Activated CD4-positive, alpha-beta memory T cell treated with anti-CD3 and anti-CD28 coated beads, Interleukin-2, amount 10 ng/mL, durations not matched to agents 7 days and 5 days (primary cell): ENCODE measurements at places on chromosomes 13 and 19.
A peak's percentile ranks its signal among the peaks of the same experiment; 100 is the strongest.

DNA sequence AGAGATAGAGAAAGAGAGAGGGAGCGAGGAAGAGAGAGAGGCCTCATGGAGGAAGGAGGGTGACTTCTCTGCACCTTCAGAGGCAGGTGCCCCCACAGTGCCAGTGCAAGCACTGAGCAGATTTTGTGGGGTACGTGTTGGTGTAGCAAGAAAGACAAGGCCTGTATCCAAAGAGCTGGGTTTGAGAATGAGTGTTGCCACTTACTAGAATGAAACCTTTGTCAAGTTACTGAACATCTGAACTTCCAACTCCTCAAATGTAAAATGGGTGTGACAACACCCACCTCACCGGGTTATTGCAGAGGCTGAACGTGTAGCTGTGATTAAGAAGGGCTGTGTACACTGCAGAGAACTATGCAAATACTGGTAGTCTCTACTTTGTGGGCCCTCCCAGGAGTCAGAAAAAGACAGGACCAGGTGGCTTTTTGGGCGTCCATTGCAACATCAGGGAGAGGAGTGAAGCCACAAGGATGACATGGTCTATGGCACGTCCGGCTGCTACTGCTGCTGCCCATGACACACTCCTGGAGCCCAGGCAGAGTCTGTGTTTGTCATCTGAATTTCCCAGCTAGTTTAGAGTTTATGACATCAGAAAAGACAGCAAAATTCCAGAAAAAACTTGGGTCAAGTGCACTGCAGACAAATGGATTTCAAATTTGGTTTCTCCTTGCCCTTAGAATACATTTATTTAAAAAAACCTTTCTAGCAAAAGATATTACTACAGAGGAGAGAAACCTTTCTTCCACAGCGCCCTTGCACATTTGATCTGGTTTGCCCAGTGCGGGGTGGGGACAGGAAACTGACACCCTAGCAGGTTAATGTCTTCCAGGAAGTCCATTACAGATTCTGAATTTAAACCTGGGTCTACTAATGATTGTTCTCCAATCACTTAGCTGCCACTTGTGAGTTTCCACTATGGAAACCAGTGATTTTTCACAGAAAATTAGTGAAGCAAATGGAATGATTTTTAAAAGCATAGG lies 54.0 kb upstream of the ATP12A start:
- DNase-seq, result peak; percentile 65

DNA sequence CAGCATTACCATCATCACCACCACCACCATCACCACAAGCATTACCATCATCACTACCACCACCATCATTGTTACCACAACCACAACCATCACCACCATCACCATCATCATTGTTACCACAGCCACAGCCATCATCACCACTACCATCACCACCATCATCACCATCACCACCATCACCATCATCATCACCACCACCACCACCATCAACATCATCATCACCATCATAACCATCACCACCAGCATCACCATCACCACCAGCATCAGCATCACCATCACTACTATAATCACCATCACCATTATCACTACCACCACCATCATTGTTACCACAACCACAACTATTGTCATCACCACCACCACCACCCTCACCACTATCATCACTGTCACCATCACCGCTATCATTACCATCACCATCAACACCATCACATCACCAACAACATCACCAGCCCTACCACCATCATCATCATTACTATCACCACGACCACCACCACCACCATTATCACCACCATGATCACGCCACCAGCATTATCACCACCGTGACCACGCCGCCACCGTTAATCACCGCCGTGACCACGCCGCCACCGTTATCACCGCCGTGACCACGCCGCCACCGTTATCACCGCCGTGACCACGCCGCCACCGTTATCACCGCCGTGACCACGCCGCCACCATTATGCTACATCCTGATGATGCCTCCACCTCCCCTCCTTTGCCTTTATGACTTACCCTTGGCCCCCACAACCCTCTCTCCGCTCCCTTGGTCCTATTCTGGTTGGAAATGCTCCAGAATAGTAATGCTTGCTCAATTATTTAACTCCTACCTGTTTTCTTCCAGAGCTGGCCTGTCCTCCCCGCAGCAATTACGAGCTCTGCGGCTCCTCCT lies 10.0 kb upstream of the FXYD3 start:
- DNase-seq, result no peak

DNA sequence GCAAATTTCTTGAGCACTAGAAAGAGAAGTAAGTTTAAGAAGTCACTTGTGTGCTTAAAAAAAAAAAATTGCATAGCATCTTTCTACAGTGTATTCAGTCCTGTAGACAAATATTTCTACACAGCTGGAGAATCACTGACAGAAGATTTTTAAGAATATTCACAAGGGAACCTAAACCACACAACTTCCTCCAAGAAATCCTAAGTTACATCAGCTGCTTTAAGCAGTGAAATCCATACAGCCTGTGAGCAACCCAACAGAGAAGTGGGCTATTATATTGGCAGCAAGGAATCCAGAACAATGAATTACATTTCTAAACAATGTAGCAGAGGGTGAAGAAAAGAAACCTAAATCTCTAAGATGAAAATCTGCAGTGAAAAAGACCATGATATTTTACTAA lies 1.5 kb downstream of the DOCK9 start:
- no peak for DNase-seq

DNA sequence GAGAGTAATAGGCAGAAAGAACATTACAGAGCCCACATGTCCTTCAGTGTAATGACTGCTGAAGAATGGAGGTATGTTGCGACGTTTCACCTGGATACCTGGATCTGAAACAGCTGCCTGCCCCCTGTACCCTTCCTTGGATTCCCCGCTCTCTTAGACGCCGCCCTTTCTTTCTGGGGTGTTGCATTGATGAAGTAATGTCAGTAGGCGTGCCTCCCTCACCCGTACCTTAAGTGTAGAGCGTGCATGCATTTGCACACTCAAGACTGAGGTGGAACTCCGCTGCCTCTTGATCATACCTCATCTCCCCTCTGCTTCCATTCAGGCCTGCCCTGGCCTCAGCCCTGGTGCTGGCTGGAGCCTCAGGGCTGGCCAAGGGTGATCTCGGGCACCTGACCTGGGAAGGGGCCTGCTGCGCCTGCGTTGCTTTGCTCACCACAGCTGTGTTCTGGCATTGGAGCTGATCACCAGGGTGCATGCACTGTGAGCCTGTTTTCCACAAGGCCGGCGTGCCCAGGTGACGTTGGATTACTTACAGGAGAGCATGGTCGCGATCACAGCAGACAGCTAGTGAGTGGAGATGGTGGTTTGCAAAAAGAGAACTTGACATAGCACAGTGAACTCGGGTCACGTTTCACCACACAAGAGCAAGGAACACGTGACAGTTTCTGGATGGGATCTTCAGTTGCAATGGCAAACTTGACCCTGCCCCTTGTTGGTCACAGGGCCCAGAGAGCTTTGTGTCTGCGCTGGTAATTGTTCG lies 99.0 kb downstream of the ARHGEF7 start:
- DNase-seq, result no peak

DNA sequence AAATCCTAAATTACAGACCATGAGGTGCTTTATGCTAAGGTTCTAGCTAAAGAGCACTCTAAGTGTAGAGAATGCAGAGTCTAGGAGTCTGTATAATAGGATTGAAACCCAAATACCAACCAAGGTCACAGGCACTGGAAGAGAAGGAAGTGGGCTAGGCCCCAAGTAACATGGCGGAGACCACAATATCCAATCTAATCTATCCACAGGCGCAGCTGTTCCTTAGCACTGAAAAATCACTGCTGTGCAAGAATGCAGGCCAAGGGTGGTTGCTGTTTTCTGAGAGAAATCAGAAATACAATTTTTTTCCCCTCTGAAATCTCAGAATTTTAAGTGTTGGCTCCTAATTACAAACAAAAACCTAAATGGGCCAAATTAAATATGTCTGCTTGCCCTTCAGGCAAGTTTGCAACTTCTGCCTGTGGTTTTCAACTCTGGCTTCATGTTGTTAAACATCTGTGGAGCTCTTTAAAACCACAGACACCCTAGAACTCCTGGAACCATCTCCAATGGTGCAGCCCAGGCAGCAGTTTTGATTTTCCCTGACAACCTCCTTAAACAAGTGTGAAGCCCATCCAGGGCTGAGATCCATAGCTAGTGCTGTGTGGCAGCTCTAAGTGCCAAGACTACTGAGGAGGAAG lies 6.1 kb downstream of the RANBP3 start:
- DNase-seq, result no peak

GRCh38 chr19:46660008-46660517 lies 919 bp downstream of the DACT3 start:
- no peak for DNase-seq

GRCh38 chr13:59441596-59442280 lies 722.0 kb downstream of the DIAPH3 start:
- no peak for DNase-seq

DNA sequence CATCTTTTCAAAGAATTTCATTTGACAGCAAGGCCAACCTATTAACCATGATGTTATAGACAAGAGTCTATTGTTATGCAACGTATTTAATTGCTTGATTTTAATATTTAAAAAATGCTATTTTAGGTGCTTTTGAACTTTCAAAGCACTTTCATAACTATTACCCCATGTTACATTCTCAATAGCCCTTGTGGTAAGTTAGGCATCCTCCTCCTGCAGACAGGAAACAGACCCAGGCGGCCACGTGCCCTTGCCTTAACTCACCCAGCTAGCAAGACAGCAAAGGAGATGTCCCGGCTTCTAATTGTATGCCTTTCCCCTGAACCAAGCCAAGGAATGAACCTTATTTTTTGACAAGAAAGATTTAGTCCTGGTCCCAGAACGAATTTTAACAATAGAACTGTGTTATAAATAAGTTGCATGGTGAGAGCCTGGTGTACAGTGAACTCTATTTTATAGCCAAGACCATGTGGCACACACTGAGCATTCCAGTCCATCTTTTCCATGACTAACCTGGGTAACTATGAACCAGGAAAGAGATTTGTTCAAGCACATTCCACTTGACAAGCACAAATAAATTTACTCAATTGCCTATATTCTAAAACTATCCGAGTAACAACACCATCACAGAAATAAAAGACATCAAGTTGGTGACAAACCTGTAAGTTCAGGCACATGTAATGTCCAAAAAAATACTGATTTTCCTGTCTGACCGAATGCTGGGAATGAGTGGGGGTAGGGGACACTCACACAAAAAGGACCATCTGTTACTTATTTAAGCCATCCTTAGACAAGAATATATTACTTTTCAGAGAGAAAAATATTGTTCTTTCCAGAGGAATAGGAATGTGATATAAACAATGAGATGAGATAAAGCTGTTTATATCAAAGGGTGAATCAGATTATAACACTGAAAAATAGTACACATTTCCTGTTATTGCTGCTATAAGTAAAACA lies 163.0 kb downstream of the EFNB2 start:
- no peak for DNase-seq

DNA sequence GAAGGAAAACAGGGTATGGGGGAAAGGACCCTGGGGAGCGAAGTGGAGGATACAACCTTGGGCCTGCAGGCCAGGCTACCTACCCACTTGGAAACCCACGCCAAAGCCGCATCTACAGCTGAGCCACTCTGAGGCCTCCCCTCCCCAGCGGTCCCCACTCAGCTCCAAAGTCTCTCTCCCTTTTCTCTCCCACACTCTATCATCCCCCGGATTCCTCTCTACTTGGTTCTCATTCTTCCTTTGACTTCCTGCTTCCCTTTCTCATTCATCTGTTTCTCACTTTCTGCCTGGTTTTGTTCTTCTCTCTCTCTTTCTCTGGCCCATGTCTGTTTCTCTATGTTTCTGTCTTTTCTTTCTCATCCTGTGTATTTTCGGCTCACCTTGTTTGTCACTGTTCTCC lies 2.7 kb downstream of the KLK3 start:
- DNase-seq, result no peak

GRCh38 chr13:46106839-46107371 lies 2.1 kb upstream of the CPB2 start:
- DNase-seq, result no peak

DNA sequence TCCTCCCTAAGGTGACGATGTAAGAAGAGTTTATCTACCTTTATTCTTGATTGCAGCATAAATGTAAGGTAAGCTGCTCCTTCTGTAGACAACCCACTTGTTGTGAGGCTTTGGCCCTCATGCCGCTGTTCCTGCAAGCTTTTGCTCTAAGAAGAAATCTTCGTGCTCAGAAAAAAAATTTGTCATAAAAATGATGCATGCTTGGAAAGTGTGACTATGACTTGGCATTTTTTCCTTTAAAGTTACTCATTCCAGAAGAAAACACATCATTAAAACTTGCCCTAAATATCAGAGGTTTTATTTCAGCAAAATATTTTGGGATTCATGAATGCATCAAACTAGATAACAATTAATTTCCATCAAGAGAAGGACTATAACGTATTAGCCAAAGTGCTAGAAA lies 39.8 kb downstream of the KCTD12 start:
- DNase-seq, result no peak

DNA sequence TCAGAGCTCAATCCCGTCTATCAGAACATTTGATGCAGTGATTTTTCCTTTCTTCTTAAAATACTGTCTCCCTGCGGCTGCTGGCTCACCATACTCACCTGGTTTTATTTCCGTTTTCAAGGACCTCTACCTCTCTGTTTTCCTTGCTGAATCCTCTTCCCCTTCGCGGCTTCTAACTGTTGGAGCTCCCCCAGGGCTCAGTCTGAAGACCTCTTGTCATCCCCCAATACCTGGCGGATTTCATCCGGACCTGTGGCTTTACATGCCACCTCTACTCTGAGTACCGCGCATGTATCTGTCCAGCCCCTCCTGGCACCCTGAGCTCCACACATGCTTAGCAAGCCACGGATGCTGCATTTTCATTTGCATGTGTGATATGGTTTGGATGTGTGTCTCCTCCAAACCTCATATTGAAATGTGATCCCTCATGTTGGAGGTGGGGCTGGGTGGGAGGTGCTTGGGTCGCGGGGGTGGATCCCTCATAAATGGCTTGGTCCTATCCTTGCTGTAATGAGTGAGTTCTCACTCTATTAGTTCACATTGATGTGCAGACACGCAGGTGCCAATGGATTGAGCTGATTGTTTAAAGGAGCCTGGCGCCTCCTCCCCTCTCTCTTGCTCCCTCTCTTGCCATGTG lies 106.2 kb upstream of the LSM14A start:
- DNase-seq, result no peak

DNA sequence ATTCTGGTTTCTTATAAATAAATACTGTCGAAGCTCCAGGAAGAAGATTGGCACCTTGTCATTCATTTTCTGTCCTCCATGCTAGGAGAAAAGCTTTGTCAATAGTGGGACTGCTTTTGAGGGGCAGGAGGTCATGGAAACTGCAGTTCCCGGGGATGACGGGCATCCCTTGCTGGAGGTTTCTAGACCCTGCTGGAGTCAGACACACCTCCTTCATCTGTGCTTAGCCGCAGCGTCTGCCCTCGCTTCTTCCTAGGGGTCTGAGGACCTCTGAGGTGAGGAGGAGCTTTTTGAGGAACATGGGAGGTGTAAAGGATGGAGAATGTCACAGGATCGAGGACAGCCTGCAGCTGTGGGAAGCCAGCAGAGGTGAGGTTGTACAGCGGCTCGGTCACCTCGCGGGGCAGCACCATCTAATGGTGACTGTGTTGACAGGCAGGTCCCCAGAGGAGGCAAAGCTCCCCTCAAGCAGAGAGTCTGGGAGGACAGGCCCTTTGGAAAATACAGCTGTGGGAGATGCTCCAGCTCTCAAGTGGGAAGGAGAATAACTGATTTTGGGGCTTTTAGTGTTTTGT lies 172.7 kb upstream of the RNF113B start:
- DNase-seq, result no peak

- DNase-seq, result no peak
Measured at GRCh38 chr13:24636776-24637175, 43.4 kb upstream of the ATP12A start.

GRCh38 chr13:98475522-98475921 lies 101.4 kb downstream of the STK24 start:
- no peak for DNase-seq
